ENCODE measurements at places on chromosomes 12 and 14.

- DNase-seq: no peak
These were observed 33.5 kb upstream of the KCNA5 start for GRCh38 chr12:5010151-5010550.

- no peak for DNase-seq
These were observed 106.8 kb upstream of the FRMD6 start for GRCh38 chr14:51544901-51545300.

- no peak for DNase-seq
These were observed 9.9 kb downstream of the GPR132 start for GRCh38 chr14:105055334-105055733.

DNA sequence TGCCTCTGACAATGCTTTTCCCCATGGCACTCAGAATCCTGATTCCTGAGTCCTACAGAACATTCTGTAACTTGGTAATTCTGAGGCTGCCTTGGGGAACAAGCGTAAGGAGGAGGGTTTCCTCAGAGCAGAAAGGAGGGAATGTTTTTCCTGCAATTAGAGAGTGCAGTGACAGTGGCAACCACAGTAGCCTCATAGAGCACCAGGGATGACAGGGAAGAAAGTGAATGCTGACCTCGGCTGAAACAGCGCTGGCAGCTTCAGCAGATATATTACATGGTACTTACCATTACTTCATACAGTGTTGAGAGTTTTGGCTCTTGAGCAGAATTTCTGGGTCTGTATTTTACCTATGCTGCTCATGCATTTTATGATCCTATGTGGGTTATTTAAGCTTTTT lies 757.1 kb downstream of the NRXN3 start:
- no peak for DNase-seq

DNA sequence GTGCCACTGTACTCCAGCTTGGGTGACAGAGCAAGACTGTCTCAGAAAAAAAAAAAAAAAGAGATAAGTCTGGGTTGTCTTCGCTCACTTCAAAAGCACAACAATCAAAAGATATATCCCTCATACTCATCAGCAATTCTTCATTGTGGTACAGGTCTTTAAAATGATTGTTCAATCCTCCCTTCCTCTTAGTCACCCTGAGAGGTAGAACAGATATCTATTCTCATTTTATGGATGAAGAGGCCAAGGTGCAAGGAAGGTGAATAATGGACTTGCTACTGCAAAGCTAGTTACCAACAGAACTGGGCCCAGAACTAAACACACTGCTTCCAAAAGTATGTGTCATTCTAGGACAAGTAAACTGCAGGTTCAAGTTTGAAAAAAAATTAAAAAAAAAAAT lies 7.1 kb downstream of the ERG28 start:
- no peak for DNase-seq

DNA sequence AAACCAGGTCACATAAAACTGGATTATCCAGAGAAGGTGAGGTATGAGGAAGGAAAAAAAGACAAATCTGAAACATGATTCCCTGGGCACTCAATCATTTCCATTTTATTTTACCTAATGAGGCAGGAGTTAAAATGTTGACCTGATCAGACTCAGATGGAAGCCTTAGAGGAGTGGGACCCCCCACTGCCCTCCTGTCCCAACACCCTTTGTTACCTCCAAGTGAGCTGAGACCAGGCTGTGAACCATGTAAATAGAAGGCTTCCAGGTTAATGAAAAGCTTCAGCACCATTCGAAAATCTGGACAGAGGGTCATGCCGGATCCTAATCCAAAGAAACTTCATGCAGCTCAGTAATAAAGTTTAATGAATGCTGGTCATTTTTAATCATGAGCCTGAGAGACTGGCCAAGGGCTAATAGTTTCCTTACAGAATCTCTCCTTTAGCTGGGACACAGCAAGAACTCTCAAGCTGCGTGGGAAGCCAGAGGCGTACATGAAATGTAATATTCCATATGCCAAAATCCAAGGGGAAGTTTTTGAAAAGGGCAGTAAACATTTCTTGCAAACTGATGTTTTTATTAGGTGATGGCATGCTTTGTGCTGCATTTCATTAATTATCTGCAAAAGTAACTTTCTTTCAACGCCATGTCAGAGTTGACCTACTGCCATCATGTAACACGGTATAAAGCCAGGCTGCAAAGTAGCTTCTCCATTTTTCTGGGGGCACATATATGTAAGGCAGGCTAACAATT lies 183.0 kb downstream of the PAX9 start:
- DNase-seq: no peak

All from brain (organoid and tissue), 16 donors.